ENCODE measurements at places on chromosomes 2 and 18. TPM values are rescaled to one million over a fixed set of nuclear protein-coding genes. Genes with fewer than 3 reads are reported as not detected.

ANKRD30B gene
- total RNA-seq, result not detected

METTL8 gene
- total RNA-seq, result 13.6 TPM

CRYBA2 gene
- total RNA-seq, result not detected

NDUFAF7 gene
- total RNA-seq, result 19.4 TPM

LYG2 gene
- total RNA-seq, result not detected

GKN2 gene
- not detected for total RNA-seq

ALLC gene
- not detected for total RNA-seq

STAT4 gene
- 124 TPM for total RNA-seq

COL3A1 gene
- not detected for total RNA-seq

ZNF516 gene
- 5.0 TPM for total RNA-seq

IL1A gene
- total RNA-seq, result 5.4 TPM

- H3K27ac ChIP-seq, result no peak overlapping the region
- no peaks in the 10 kb centered on the region for H3K36me3 ChIP-seq
- peaks cover 2% of the 10 kb centered on the region for H3K4me1 ChIP-seq
- DNase-seq, result no peak
Observed at GRCh38 chr2:75518638-75519465, 41.9 kb downstream of the EVA1A start.

GRCh38 chr2:225431105-225431863, 31.8 kb downstream of the NYAP2 start:
- no peak overlapping the region for H3K4me3 ChIP-seq
- no peaks in the 10 kb centered on the region for H3K27me3 ChIP-seq
- H3K27ac ChIP-seq, result no peak overlapping the region
- H3K4me1 ChIP-seq, result no peaks in the 10 kb centered on the region
- no peak for DNase-seq
- H3K36me3 ChIP-seq, result no peaks in the 10 kb centered on the region

DNA sequence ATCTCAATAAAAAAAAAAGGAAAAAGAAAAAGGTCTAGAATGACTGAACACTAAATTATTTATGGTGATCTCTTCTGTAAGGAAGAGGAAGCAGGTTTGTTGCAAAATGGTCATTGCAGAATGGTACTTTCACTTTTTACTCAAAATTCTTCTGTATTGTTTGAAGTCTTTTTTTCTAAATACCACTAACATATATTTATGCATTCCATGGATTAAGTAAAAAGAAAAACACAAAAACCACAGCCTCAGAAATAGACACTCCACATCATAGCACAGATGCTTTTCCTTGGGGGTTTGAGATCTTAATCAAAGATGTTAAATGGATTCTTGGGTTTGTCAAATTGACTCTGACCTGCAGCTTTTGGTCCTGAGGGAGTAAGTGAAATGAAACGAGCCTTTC, 47.4 kb downstream of the RHOB start:
- H3K27ac ChIP-seq, result no peak overlapping the region
- no peaks in the 10 kb centered on the region for H3K36me3 ChIP-seq
- H3K4me3 ChIP-seq, result no peak overlapping the region

GRCh38 chr2:120589771-120590608, 145.7 kb upstream of the GLI2 start:
- H3K4me3 ChIP-seq, result no peak overlapping the region
- no peak for DNase-seq
- H3K36me3 ChIP-seq, result no peaks in the 10 kb centered on the region
- peaks cover 41% of the 10 kb centered on the region for H3K27me3 ChIP-seq

DNA sequence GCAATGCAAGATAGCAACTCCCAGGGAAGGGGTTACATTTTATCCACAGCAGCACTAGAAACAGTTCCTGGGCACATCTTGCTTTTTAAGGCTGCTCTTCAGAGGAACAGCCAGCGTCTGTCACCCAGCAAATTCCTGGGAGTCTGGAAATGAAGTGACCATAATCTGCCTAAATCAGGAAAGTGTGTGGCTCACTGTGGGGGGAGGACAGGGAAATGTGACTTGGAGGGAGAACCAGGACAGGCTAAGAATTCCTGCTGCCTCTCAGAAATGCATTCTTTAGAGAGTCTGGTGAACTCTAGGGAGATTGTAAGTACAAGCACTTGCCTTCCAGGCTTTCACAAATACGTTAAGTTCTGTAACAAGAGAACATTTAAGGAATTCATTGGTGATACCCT, 364.3 kb upstream of the SPHKAP start:
- no peak overlapping the region for H3K4me3 ChIP-seq
- no peaks in the 10 kb centered on the region for H3K27me3 ChIP-seq
- H3K4me1 ChIP-seq, result no peaks in the 10 kb centered on the region
- no peak for DNase-seq
- H3K27ac ChIP-seq, result no peak overlapping the region
- H3K36me3 ChIP-seq, result no peaks in the 10 kb centered on the region

GRCh38 chr2:173214213-173214612, 138.6 kb downstream of the MAP3K20 start:
- H3K4me3 ChIP-seq, result no peak overlapping the region
- peaks cover 3% of the 10 kb centered on the region for H3K36me3 ChIP-seq
- no peak for DNase-seq
- no peaks in the 10 kb centered on the region for H3K27me3 ChIP-seq
- no peak overlapping the region for H3K27ac ChIP-seq

DNA sequence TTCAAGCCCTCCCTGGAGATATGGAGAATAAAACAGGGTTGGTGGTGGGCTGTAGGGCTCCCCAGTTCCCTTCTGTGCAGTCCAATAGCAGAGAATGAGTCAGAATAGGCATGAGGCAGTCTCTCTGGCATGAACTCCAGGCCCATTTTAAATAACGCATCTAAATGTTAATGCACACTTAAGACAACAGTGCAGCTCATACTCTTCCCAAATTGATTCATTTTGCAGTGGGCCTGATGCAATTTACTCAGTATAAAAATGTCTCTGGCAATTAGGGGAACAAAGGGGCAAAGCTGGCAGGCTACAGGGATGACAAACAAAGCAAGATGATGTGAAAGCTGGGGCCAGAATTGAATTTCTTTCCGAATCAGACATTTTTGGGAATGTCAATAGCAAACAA, 402.8 kb downstream of the CLIP4 start:
- no peak overlapping the region for H3K27ac ChIP-seq
- H3K36me3 ChIP-seq, result no peaks in the 10 kb centered on the region
- no peak for DNase-seq
- no peaks in the 10 kb centered on the region for H3K4me1 ChIP-seq

- no peaks in the 10 kb centered on the region for H3K27me3 ChIP-seq
- DNase-seq, result no peak
- no peak overlapping the region for H3K4me3 ChIP-seq
- H3K4me1 ChIP-seq, result peaks cover 7% of the 10 kb centered on the region
- no peak overlapping the region for H3K27ac ChIP-seq
- peaks cover 27% of the 10 kb centered on the region for H3K36me3 ChIP-seq
Observed at GRCh38 chr18:26046419-26047077, 43.9 kb downstream of the SS18 start.

- H3K4me3 ChIP-seq, result no peak overlapping the region
- no peaks in the 10 kb centered on the region for H3K4me1 ChIP-seq
- peaks cover 3% of the 10 kb centered on the region for H3K27me3 ChIP-seq
- no peak for DNase-seq
- H3K27ac ChIP-seq, result no peak overlapping the region
Observed at GRCh38 chr2:205510345-205510744, 172.0 kb upstream of the NRP2 start.

DNA sequence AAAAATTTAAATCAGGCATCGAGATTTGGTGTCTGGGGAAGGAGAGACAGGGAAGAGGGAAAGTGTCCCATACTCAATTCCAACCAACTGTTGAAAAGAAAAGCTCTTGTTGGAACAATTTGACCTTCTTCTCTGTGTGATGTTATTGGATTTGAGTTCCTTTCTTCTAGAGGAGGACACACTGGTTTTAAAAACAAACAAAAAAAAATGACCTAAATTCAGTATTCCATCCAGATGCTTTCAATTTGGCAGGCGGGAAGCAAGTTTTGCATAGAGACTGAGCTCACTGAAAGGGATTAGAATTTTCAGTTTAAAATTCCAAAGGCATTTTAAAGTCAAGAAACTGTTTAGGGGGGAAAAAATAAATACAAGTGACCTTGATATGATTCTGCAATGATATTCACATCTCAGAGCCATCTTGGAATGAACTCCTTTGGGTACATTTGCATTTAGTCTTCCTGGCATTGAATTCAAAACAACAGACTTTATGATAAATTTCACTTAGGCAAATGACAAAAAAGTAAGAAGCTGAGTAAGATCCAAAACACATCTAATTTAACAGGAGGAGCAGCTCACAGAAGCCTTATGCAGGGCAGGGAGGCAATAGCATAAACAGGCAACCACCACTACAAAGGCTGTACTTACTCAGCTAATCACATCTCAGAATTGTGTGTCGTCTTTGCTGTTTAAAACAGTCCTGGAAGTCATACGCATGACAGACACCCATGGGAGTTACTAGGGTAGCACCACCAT, 126.8 kb downstream of the CDH20 start:
- no peak overlapping the region for H3K27ac ChIP-seq
- no peaks in the 10 kb centered on the region for H3K4me1 ChIP-seq
- H3K4me3 ChIP-seq, result no peak overlapping the region
- H3K36me3 ChIP-seq, result no peaks in the 10 kb centered on the region
- DNase-seq, result no peak

DNA sequence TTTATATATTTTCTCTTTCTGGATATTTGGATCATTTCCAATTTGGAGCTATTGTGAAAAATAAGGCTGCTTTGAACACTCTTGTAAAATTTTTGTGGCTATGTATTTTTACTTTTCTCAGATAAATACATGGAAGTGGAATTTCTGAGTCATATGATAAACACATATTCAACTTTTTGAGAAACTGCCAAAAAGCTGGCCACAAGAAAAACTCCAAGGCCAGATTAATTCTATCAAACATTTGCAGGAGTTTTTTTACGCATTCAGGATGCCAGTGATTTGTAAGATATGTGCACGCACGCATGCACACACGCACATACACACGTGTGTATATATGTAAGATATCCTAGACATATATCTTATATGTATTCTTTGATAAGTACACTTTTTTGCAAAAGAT, 477.5 kb upstream of the SPHKAP start:
- no peak overlapping the region for H3K4me3 ChIP-seq
- no peaks in the 10 kb centered on the region for H3K36me3 ChIP-seq
- no peak for DNase-seq
- H3K4me1 ChIP-seq, result no peaks in the 10 kb centered on the region
- no peak overlapping the region for H3K27ac ChIP-seq
- no peaks in the 10 kb centered on the region for H3K27me3 ChIP-seq

DNA sequence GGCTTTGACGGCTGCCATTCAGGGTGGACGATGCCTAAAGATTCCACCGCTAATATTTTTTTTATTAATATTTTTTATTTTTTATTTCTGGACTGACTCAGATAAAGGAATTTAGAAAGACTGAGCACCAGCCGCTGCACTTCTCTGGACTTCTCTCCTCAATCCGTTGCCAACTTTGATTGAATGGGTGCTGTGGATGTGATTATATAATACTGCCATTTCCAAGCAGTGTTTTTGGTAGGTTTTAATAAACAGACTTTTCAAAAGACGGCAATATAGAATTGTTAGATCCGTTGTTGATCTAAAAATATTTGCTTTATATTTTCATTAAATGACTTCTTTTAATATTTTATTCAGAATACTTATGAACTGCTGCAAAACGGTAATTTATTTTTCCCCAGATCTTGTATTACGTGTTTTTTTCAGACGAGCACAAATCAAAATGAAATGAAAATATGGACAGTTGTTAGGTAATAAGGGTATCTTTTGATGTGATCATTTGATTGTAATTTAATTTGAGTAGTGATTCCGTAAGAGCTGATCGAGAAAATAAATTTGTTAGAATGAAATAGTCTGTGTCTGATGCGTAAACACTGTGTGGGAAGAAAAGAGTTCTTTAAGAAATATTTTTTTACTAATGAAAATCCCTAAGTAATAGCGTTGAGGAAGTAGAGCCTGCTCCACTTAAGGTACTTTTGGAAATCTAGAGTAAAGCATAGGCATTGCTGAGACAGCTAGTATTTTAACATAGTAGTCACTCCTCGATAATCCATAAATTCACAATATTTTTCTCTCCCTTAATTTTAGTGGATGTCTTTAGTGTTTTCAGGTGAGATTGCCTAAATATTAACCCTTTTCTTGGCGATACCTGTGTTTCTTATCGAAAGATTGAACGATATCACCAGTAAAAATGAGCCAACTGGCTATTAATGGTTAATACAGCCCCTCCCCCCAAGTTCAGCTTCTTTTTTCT, 4.4 kb downstream of the POU3F3 start:
- peaks cover 14% of the 10 kb centered on the region for H3K36me3 ChIP-seq
- no peak for DNase-seq
- H3K4me3 ChIP-seq, result no peak overlapping the region
- no peak overlapping the region for H3K27ac ChIP-seq

- H3K4me1 ChIP-seq, result no peaks in the 10 kb centered on the region
- no peak overlapping the region for H3K27ac ChIP-seq
- DNase-seq, result no peak
- no peak overlapping the region for H3K4me3 ChIP-seq
- H3K36me3 ChIP-seq, result no peaks in the 10 kb centered on the region
- peaks cover 4% of the 10 kb centered on the region for H3K27me3 ChIP-seq
Observed at GRCh38 chr2:226295123-226295522, 504.5 kb downstream of the IRS1 start.

GRCh38 chr2:109662889-109663288, 48.7 kb downstream of the SOWAHC start:
- H3K27ac ChIP-seq, result no peak overlapping the region
- H3K36me3 ChIP-seq, result no peaks in the 10 kb centered on the region
- DNase-seq, result no peak
- H3K4me1 ChIP-seq, result no peaks in the 10 kb centered on the region
- H3K4me3 ChIP-seq, result no peak overlapping the region

GRCh38 chr2:41990245-41990644, 57.6 kb upstream of the PKDCC start:
- peaks cover 19% of the 10 kb centered on the region for H3K27me3 ChIP-seq
- no peak for DNase-seq
- H3K27ac ChIP-seq, result no peak overlapping the region
- H3K36me3 ChIP-seq, result no peaks in the 10 kb centered on the region
- no peak overlapping the region for H3K4me3 ChIP-seq
- no peaks in the 10 kb centered on the region for H3K4me1 ChIP-seq

GRCh38 chr2:119721462-119721861, 38.3 kb upstream of the PTPN4 start:
- no peak overlapping the region for H3K27ac ChIP-seq
- no peaks in the 10 kb centered on the region for H3K36me3 ChIP-seq
- no peak for DNase-seq
- H3K27me3 ChIP-seq, result no peaks in the 10 kb centered on the region
- peaks cover 13% of the 10 kb centered on the region for H3K4me1 ChIP-seq

- no peaks in the 10 kb centered on the region for H3K36me3 ChIP-seq
- H3K27me3 ChIP-seq, result peaks cover 8% of the 10 kb centered on the region
- no peak overlapping the region for H3K4me3 ChIP-seq
- no peak for DNase-seq
- no peaks in the 10 kb centered on the region for H3K4me1 ChIP-seq
- no peak overlapping the region for H3K27ac ChIP-seq
Observed at GRCh38 chr2:205802941-205803340, 120.6 kb downstream of the NRP2 start.

GRCh38 chr2:47083886-47084687, 71.0 kb downstream of the STPG4 start:
- H3K36me3 ChIP-seq, result no peaks in the 10 kb centered on the region
- DNase-seq, result no peak
- H3K27me3 ChIP-seq, result no peaks in the 10 kb centered on the region
- H3K4me1 ChIP-seq, result no peaks in the 10 kb centered on the region

- H3K36me3 ChIP-seq, result peaks cover 28% of the 10 kb centered on the region
- peaks cover 43% of the 10 kb centered on the region for H3K4me1 ChIP-seq
- no peaks in the 10 kb centered on the region for H3K27me3 ChIP-seq
Observed at GRCh38 chr2:170932166-170932565, 3.1 kb downstream of the GORASP2 start.

GRCh38 chr2:48233005-48233404, 296.9 kb upstream of the STON1 start:
- H3K27ac ChIP-seq, result peak overlapping the region; percentile 62
- H3K27me3 ChIP-seq, result no peaks in the 10 kb centered on the region
- peaks cover 23% of the 10 kb centered on the region for H3K4me1 ChIP-seq
- no peak overlapping the region for H3K4me3 ChIP-seq
